ENCODE measurements at places on chromosomes 5 and 9.

DNA sequence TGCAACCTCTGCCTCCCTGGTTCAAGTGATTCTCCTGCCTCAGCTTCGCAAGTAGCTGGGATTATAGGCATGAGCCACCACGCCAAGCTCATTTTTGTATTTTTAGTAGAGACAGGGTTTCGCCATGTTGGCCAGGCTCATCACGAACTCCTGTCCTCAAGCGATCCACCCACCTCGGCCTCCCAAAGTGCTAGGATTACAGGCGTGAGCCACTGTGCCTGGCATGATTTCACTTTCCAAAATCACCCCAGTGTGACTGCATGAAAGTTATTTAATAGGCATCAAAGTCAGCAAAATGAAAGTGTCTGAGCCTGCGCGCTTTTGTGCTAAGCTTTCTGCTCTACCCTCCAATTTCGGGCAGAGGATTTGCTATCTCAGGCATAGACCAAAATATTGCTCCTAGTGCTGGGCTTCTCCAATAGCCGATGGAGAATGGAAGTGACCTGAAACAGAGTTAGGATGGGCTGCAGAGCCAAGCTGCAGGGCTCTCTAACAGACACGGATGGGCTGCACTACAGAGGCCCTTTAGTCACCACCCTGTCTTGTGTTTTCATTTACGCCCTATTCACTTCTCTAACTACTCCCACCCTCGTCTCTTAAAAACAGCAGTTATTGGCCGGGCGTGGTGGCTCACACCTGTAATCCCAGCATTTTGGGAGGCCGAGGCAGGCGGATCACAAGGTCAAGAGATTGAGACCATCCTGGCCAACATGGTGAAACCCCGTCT, 44.3 kb downstream of the RETREG1 start:
- no peak for DNase-seq

GRCh38 chr5:145462525-145462924, 372.6 kb downstream of the PRELID2 start:
- no peak for DNase-seq

DNA sequence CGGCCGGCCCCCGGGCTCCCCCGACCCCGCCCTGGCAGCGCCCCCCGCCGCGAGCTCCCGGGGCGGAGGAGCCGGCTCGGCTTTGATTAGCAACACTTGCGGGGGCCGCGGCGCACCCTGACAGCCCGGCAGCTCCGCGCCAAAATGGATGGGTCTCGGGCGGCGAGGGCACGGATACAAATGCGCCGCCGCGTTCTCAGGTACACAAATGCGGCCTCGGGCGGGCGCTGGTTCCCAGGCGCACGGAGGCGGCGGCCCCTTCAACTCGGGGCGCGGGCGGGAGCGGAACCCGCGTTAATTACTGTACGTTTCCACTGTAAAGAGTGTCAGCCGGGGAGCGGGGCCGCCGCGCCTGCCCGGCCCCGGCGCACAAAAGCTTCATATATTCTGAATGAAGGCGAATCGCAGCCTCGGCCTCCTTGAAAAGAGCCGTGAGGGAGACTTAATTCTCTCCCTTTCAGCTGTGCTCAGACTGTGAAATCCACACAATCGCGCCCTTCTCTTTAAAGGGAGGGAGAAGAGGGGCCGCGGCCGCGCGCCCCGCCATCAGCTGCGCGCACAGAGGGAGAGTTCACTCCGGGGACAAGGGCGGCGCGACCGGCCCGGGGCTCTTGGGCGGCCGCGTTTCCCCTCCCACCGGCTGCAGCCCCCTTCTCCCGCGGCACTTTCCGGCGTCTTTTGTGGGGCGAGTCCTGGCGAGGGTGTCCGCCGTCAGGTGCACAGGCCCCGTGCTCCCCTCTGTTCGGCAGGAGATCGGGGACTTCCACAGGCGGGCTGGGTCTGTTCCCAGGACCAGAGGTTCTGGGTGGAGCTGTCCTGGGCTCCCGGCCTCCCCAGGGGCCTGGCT, 27.0 kb downstream of the MSX2 start:
- DNase-seq = no peak

DNA sequence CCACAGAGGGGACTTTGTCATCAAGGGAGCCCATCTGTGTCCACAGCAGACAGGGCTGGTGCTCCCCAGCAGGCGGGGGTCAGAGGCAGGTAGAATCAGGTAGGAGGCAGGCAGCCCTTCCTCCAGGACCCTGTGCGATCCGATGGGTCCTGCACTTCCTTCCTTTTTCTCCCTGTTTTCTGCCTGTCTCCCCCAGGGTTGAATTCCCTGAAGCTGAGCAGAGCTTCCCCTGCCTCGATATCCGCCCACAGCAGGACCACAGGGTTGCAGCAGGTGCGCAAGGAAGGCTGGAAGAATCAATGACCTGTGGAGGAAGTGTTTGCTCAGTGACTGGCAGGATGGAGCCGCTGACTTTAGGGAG, 69.2 kb downstream of the MRPL36 start:
- peak; percentile 55 for DNase-seq

DNA sequence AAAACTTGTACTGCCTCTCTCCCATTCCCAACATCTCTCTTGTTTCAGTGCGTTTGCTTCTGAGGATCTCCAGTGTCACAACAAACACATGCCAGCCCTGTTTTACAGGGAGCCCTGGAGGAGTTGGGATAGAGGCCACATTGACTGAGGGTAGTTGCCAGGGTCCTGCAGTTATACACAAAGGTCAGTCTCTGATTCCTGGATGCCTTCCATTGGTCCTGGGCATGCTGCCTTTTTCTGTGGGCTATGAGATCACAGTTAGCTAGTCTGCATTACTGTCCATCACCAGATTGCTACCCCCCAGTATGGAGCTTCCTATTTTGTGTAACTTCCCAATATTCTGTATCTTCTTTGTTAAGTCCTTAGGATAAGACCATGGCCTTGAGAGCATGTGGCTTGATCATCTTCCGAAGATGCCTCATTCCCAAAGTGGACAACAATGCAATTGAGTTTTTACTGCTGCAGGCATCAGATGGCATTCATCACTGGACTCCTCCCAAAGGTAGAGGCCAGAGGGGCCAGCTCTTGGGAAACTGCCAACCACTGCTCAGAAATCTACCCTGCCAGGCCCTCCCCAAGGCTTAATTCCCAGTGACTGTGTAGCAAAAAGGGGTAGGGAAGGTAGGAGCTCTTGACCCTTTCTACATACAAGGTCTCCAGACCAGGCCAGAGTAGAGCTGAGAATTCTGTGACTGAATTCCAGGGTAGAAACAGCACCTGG, 9.5 kb downstream of the NUDT2 start:
- no peak for DNase-seq

DNA sequence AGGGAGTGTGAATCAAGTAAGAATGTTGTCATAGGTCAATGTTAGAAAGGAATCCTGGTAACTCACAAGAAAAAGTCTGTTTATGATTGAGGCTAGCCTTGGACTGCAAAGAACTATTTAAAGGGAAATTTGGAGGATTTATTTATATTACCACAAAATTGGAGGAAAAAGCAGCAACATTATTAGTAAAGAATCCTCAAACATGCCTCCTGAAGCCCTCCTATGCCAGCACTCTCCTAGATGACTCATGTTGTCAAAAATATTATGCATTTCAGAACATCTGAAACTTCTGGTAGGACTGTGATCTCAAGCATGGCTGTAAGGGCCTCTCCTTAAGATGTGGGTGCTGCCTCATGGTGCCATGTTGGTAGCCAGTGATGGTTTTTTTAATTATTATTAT, 628.5 kb downstream of the CHSY3 start:
- DNase-seq = no peak

- DNase-seq = no peak
Measured at GRCh38 chr9:105306351-105307140, 62.1 kb downstream of the SLC44A1 start.

DNA sequence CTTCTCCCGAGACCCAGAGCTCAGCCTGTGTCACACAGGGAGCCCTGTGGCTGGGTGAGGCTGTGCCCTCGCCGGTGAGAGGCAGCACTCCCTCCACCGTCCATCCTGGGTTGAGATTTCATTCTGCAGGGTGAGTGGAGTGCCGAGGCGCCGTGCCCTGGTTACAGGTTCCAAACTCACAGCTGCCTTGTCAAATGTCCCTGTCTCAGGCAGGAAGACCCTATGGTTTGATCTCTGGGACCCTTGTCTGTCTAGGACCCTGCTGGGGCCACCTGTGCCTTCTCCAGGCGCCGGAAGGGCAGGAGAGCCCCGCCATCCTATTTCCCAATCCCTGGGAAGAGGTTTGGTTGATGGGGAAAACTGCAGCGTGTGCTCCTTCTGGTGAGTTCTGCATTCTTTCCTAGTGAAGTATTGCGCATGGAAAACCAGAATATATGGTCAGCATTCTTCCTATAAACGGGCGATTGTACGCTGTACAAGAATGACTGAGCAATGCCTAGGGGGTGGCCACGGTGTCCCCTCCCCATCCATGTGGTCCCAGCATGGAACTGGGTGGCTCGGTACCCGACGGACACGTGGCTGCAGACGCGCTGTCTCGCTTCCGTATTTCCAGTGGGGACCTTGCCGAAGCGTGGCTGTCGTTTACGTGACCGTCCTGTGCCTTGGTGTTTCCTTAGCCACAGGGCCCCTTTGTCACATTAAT, 95.9 kb upstream of the COL5A1 start:
- DNase-seq = no peak

DNA sequence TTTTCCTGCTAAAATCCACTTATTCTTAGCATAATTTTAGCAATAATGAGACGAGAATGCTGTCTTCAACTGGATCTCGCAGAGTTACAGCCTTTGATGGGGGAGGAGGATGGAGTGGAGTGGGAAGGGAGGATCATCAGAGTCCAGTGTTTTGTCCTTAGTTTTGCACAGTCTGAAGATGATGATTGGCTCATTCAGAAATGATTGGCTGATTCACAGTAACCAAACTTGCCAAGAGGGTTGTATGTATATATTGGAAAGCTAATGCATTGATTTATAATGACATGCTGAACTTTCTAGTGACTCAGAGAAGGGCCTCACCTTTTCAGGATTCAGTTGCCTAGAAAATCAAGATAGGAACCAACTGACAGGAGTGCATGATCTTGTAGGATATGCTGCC, 448.0 kb downstream of the CCDC171 start:
- no peak for DNase-seq

DNA sequence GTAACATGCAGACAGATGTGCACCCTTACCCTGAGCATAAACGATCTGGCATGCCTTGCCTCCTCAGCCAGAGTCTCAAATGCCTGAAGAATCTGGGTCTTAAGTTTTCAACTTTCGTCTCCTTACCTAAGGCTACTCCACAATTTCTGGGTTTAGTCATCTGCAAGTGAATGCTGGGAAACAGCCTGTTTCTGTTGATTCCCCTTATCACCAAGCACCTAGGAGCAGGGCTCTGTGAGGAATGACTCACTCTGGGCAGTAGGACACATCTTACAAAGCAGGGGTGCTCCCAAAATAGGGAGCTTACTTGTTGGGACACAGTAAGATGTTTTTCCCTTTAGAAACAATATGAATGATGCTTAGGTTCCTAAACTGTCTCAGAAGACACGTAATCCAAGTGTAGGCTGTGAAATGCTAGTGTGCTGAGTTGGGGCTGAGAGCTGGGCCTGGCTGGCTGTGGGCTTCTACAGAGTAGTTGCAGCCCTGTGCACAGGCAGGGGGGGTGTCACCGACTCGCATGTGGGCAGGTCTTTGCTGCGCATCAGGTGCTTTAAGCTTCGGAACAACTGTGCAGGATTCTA, 58.0 kb downstream of the DAP start:
- no peak for DNase-seq

DNA sequence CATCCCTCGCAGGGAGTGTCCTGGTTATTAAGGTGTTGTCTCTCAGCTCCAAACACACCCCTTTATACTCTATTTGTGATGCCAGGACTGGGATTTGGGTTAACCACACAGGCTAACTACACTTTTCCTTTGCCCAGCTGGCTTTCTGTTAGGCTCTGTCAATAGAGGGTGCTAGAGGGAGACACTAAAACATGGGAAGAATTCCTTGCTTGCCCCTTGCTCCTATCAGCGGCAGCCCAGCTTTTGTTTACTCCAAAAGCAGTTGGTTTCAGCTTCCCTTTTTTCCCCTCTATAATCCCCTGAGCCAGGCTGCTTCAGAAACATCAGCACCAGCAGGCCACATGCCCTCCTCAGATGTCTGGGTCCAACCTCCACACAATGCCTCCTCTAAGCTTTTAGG, 297.1 kb downstream of the KCTD16 start:
- DNase-seq = no peak

DNA sequence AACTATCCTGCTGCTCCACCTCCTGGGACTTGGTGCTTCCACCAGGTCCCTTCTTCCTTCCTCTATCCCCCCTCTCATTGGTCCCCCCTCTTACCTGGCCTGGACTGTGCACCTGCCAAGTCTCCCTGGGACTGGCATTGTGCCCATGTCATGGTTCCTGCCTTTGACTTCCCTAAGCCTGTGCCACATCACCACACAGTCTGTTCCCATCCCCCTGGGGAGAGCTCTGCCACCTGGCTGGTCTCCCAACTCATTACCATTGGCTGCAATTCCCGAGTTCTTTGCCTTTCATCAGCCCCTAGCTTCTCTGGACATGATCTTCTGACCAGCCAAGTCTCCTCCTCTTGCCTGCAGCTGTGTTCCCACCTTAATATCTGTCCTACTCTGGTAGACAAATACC, 180.3 kb downstream of the SREK1 start:
- DNase-seq = no peak

GRCh38 chr9:120676767-120677402, 37.4 kb downstream of the MEGF9 start:
- DNase-seq = no peak

DNA sequence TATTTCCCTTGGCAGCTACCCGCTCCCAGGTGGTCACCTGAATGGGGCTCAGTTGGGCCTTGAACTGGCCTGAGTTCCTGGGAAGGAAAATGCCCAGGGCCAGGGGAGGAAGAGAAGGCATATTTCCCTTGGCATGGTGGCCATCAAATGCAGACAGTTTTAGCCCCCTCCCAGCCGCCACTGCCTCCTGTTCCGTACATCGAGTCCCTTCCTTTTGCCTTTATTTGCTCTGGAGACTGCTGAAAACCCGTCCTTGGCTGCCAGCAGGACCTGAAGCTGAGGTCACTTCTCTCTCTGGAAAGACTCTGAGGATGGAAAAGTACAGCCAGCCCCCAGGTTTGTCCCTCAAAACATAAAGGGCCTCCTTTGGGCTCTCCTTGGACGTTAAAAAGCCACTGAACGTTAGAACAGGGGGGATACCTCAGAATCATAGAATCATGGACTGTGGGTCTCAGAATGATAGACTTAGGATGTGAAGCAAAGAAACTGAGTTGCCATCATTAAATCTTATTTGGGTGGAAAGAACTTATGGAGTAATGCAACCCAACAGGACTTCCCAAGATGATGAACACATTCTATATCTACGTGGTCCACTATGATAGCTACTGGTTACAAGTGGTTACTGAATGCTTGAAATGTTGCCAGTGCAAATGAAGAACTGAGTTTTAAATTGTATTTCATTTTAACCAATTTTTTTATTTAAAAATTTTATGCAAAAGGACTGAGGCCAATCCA, 7.1 kb downstream of the SPARC start:
- DNase-seq = no peak

GRCh38 chr5:31553863-31554262, 21.8 kb downstream of the C5orf22 start:
- DNase-seq = no peak
